ENCODE measurements at places on chromosomes 13 and 19.
A peak's percentile ranks its signal among the peaks of the same experiment; 100 is the strongest.

DNA sequence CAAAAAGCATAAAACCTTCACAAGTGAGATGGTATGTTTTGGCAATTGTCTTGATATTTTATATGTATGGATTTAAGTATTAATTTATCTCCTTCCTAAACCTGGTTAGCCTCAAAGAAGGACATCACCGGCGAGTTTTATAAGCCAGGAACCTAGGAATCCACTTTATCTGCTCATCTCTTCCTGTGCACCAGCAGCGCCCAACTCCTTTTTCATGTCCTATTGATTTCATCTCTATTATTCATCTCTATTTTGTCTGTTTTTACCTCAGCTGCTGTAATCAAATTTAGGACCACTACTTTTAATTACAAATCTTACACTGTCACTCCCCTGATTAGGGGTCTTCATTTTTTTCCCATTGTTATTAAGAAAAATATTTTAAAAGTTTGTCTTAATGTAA, 286.4 kb downstream of the DACH1 start:
- DNase-seq = no peak

DNA sequence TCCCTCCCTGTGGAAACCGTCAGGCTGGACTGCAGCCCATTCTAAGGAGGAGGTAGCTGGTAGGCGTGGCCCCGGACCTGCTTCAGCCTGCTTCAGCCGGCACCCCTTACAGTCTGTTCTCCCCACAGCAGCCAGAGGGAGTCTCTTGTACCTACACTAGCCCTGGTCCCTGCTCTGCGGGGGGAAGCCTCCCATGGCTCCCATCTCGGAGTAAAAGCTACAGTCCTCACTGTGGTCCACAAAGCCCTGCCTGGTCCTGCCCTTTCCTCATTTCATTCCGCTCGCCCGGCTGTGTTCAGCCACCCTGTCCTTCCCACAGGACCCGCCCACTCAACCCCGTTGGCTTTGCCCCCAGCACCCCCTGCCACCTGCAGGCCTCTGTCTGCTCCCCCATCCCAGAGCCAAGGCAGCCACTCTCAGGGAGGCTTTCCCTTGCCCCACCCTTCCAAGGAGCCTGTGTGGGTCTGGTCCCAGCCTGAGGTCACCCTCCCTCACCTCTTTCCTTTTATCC, 1.3 kb downstream of the PGLYRP1 start:
- peak; percentile 34 for DNase-seq

DNA sequence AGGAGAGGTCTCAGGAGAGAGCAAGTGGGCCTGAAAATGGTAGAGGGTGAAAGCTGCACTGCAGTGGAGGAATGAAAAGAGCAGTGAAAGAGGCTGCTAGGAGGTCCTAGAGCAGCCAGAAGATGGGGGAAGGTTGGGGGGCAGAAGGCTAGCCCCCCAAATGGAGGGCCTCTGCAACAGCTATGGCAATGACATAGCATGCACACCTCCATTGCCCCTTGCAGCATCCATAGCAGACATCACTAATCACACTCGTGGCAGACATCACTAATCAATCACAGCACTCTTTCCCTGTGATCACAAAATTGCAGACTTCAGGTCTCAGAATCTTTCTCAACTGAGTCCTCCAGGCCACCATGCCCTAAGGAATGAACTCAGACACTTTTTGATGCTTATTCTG, 21.9 kb downstream of the CCL25 start:
- no peak for DNase-seq

DNA sequence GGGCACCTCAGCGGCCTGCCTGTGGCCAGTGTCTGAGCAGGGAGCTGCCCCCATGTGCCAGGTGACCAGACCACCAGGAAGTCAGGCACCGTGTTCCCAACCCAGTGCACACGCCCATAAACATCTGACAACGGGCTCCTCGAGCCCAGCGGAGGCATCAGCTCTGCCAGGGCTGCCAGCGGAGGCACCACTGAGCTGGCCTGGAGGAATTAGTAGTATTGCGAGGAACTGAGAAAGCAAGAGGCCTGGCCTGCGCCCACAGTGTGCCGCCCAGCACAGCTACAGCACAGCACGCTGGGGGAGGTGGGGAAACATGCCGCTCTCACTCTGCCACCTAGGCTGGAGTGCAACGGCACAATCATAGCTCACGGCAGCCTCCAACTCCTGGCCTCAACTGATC, 44.6 kb downstream of the ANKRD27 start:
- DNase-seq = peak; percentile 61

DNA sequence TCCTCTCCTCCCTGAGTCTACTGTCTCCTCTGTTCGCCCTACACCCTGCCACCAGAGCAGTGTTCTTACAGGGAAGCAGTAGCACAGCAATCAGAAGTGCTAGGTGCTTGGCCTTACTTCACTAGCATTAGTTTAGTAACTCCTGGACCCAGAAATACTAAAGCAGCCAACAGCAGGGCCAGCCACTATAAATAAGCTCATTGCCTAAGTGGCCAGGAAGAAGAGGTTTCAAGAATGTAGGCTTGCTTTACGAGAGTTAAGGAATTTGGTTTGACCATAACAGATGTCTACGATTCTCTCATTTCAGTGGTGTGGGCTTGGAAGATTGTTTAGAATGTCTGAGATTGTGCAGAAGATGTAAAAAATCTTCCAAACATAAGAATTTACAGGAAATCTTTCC, 103.3 kb downstream of the ZAR1L start:
- DNase-seq = no peak

DNA sequence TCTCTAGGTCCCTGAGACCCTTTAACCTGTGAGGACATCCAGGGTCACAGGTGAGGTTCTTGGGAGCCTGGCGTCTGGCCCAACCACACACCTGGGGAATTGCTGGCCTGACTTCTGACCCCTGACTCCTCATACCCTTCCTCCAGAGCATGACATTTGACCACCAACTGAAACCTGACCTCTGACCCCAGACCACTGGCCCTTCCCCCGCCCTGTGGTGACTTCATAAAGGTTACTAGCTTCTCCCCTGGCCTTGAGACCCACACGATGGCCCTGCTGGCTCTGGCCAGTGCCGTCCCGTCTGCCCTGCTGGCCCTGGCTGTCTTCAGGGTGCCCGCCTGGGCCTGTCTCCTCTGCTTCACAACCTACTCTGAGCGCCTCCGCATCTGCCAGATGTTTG, at the start of gene SPACA6:
TSS of gene SPACA6 (plus strand) at position 71 of the 400 bp plus-strand sequence. CDS start at position 268, 197 bp downstream.
- DNase-seq = no peak

- DNase-seq = peak; percentile 82
Measured at GRCh38 chr13:91375116-91375729, 23.2 kb upstream of the GPC5 start.

GRCh38 chr19:50314724-50315708, 14.2 kb downstream of the KCNC3 start:
- no peak for DNase-seq

DNA sequence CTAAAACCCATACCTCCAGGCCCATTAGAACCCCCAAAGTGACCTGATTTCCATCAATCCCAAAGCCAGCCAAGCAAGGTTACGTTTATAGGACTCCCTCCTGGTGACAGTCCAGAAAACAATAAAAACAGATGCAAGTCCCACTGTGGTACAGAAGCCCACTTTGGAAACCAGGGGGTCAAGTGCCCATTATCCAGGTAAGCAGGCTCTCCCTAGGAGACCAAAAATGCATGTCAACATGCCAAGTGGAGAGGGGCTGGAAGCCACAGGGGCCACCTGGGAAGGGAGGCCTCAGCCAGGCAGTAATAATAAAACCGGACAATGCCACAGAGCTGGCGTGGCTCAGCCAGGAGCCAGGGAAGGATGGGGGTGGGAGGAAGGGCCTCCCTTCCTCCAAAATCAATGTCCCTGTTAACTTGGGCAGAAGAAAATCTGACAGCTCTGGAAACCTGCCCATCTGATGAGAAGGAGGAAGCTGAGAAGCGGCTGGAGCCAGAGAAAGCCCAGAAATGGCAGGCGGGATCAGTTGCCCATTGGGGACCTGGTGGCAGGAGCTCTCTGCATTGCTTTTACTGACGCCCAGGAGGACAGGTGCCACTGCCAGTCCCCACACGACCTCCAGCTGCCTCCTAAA, 160.4 kb downstream of the ZIC5 start:
- no peak for DNase-seq

- DNase-seq = no peak
Measured at GRCh38 chr13:46004491-46004890, 48.1 kb downstream of the ZC3H13 start.

DNA sequence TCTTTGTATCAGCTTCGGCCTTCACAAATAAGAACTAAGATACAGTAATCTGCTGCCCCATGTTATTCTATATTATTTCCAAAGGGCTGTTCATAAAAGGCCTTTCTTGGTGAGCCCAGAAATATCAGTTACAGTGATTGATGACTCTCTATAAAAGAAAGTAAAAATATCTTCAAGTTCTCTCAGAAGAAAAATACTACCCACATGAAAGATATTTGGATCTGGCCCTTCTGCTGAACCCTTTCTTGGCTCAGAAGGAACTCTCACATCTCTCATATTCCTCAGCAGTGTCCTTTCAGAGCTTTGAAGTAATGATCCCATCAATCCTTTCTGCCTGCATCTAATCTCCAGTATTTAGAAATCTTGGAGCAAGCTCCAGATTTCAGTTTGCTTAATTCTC, 76.3 kb upstream of the SLITRK1 start:
- no peak for DNase-seq

DNA sequence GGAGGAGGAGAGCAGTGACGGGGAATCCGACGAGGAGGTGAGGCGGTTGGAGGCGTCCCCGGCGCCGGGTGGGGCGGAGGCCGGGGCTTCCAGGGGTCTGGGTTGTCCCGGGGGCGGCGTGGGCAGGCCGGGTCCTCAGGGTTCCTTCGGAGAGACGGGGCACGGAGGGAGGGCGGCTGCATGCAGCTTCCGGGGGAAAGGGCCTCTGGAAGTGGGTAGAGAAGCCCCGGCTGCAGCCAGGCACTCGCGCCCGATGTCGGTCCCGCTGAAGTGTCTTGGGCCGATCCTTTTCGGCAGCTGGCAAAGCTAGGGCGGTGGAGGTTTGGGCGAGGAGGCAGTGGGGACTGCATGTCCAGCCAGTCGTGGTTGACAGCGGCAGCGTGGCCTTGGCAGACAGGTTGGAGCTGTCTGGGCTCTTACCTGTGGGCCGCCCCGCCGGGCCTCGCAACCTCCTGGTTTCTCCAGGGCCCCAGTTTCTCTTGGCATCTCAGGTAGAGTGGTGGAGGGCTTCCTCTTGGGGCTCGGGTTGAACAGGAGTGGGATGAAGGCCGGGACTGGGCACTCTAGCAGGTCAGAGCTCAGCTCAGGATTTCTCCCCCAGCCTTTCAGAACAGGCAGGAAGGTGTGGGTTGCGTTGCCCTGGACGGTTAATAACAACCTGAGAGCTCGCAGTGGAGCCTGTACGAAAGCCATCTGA, 690 bp downstream of the KMT2B start:
- peak; percentile 68 for DNase-seq

GRCh38 chr19:41668315-41668714, 19.8 kb downstream of the CEACAM7 start:
- DNase-seq = no peak

GRCh38 chr13:59468396-59468795, 695.3 kb downstream of the DIAPH3 start:
- DNase-seq = peak; percentile 81

GRCh38 chr19:35991731-35992450, 3.1 kb upstream of the SDHAF1 start:
- DNase-seq = no peak

GRCh38 chr19:19205416-19206410, 2.5 kb upstream of the NR2C2AP start:
- DNase-seq = no peak

- DNase-seq = no peak
Measured at GRCh38 chr19:17659996-17660395, 28.2 kb downstream of the UNC13A start.

GRCh38 chr19:34574704-34575103, 93.1 kb downstream of the WTIP start:
- DNase-seq = peak; percentile 20

DNA sequence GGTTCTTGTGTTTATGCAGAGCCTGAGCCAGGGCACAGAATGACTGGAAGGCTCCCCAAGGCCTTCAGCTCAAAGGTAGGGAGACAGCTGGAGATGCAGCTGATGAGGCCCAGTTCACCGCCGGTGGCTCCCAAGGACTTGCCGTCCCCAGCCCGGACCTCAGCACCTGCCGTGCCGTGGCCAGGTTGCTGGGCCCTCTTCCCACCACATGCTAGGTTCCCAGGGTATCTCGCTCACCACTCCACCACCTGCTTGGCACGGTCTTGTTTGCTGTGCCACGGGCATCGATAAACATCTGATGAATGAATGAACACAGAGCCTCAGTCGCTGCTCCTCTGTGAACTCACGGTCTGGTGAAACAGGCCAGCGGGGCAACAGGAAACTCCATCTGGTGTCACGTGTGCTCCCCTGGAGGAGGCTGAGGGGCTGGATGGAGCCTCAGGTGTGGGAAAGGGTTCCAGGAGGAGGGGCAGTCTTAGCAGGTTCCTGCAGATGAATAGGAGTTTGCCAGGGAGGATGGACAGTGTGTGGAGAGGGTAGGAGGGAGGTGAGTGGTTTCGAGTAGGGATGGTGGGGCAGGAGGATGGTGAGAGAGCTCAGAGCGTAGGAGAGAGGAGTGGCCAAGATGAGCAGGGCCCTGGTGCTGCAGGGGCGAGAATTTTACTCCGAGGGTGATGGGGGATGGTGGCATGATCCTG, 3.6 kb upstream of the KLK14 start:
- DNase-seq = no peak
